Islet precursor cell (in vitro differentiated cells): ENCODE measurements at places on chromosomes 1 and 21.
A peak's percentile ranks its signal among the peaks of the same experiment; 100 is the strongest.

DNA sequence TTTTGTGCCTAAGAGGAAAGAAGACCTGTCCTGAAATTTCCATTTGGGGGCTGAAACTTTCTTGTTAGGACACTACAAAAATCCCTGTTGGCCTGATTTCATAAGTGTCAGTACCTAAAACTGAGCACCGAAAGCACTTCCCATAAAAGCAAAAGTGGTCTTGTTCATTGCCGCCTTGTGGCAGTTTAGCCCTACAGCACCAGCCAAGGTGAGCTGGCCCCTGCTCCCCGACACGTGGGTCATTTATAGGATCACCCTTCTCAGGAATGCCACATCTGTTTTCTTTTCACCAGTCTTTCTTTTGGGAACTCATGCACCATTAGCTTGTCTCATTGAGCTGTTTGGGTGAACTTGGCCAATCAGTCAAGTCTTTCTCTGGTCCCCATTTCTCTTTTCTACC lies 155.8 kb upstream of the KAZN start:
- no peak for DNase-seq

DNA sequence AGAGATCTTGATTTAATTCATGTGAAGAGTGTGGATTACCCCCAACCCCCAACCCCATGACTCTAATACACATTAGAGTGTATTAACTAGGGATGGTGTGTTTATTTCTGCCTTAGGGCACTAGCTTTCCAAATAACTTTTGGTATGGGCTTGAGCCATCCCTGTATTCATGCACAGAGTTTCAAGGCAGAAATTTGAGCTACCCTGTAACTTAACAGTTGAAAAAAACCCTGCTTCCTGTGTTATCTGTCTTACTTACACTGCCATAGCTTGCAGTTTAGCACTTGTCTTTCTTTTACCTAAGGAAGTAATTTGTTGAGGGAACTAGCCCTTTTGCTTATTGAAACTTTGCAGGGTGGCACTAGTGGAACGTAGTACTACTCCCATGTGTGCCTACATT lies 6.3 kb downstream of the SRSF11 start:
- DNase-seq: no peak

DNA sequence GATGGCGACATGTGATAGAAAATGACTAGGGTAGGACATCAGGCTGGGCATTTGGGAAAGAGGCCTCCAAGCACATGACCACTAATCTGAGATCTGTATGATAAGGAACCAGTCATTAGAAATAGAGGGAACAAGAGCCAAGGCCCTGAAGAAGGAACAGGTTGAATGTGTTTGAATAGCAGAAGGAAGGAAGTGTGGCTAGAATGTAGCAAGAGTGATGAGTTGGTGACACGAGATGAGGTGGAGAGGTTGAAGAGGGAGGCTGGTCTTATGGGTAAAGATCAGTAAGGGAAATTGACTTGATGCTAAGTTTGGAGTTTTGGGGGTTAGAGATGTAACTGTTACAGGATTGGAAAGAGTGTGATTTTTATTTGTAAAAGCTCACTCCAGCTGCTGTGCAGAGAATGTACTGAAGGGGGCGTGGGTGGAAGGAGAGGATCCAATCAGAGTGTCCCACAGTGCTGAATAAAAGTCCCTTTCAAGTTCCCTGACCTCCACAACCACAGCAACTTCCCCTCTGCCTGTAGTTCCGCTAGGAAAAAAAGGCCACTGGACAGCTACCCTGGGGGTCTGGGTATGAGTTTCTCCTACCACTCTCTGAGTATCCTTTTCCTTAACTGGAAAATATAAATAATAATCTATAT lies 295.0 kb downstream of the OMA1 start:
- DNase-seq: peak; percentile 73

GRCh38 chr1:41954533-41954944 lies 35.8 kb upstream of the HIVEP3 start:
- peak; percentile 63 for DNase-seq

DNA sequence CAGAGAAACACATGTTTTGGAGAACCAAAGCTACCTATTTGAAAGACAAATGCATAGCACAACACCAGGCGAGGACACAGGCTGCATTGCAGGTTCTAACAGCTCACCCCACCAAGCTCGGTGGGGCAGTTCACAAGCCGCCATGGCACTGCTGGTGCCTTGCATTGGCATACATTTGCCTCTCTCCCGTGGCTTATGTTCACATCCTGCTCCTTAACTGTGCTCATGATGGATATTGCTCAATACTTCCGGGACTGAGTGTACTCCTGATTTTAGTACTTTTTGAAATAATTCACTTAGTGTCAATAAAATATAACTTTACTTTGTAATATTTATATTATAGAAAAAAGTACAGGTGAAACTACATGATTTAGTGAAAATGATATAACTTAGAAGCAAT lies 1187.4 kb upstream of the NCAM2 start:
- no peak for DNase-seq
